ENCODE measurements at places on chromosomes 5 and 9.

DNA sequence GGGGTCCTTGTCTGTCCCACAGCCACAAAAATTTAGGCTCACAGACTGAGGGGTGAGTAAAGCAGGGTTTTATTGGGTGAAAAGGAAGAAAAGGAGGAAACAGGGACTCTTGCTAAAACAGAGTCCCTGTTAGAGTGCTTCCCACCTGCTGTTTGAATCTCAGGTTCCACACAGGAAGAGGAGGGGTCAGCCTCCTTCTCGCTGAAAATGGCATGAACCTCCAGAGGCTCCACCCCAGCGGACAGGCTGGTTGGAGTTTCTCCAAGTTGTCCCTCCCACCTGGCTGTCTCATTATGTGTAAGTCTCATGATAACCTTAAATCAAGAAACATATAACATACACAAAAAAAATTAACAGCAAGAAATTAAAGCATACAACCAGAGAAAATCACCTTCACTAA is 28.3 kb upstream of the UHRF2 start:
- peak; percentile 3 for DNase-seq

GRCh38 chr5:67301285-67301903 is 104.8 kb upstream of the CD180 start:
- DNase-seq, result no peak

GRCh38 chr9:68473790-68474189 is 66.9 kb downstream of the TMEM252 start:
- DNase-seq, result peak; percentile 5

- DNase-seq, result no peak
These were observed 37.6 kb downstream of the PTGER4 start for GRCh38 chr5:40717281-40717680.

GRCh38 chr5:147445917-147446316 is 64.0 kb downstream of the DPYSL3 start:
- no peak for DNase-seq

DNA sequence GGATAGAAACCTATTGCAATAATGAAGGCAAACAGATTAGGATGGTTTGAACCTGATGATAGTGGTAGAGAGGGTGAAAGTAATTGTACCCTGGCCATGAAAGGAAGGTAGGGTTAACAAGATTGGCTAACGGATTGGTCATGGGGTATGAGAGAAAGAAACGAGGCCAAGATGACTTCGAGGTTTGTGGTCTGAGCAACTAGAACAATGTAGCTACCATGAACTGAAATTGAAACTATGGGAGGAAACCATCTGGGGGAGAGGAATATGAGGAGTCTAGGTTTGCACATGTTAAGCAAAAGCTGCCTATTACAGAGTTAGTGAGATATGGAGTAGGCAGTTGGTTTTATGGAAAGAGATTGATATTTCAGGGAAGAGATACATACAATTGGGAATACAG is 406.0 kb downstream of the PRELID2 start:
- DNase-seq, result no peak

- no peak for DNase-seq
These were observed 1.3 kb upstream of the ANKRD18A start for GRCh38 chr9:38621434-38622287.

DNA sequence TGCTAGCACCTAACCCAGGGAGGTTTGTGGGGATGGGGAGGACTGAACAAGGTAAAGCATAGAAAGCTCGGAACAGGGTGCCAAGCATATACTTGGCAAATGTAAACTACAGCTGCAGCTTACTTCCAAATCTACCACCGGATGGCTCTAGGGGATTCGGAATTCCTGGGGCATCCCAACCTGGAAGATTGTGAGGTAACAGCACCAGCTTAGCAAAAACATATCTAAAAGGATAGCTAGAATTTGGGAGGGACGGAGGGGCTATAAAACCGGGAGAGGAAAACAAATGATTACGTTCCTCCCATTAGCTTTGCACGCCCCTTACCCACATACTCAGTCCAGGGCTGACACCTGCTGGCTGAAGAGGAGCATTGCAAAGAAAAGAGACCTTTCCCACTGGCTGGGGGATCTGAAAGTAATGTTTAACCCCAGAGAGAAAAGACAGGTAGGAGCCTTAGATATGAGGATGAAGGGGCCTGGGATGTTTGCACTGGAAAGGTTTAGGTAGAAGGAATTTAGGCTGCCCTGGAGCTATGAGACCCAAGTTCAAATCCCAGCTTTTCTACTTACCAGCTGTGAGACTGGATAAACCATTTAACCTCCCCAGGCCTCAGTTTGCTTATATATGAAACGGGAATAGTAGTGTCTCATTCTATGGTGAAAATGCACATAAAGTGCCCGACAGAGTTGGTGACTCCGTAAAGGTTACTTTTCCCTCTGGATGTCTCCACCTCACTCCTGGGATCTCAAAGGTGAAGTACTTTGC is 73.6 kb downstream of the FAM114A2 start:
- peak; percentile 73 for DNase-seq

- no peak for DNase-seq
These were observed 3.7 kb downstream of the MCTP1 start for GRCh38 chr5:95281226-95281625.

DNA sequence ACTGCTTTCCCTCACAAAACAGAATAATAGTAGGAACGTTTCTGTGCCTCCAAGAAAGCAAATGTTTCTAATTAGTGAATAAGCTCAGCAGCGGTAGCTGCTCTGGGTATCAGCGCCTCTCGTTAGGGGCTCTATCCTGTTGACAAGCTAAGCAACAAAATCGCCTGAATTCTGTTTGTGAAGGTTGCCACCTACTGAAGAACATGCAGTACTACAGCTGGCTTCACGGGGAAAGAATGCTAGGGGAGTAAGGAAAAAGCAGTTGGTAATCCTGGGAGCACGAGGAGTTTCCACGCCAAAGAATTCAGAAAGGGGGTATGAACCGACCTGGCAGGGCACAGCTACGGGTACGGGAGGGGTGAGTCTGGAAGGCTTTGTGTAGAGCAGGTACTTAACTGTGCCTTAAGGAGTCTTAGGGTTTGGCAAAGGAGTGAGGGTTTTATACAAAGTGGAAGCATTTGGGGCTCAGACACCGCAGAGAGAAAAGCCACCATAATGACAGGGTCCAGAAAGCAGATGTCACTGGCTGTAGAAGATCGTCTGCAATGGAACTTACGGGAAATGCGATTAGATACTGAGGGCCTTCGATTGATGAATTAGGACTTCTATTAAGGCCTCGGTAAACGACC is 171.7 kb downstream of the TTC39B start:
- peak; percentile 35 for DNase-seq
